Fibroblast of skin of right quadriceps (primary cell): ENCODE measurements at places on chromosomes 3 and 15.
A peak's percentile ranks its signal among the peaks of the same experiment; 100 is the strongest.

DNA sequence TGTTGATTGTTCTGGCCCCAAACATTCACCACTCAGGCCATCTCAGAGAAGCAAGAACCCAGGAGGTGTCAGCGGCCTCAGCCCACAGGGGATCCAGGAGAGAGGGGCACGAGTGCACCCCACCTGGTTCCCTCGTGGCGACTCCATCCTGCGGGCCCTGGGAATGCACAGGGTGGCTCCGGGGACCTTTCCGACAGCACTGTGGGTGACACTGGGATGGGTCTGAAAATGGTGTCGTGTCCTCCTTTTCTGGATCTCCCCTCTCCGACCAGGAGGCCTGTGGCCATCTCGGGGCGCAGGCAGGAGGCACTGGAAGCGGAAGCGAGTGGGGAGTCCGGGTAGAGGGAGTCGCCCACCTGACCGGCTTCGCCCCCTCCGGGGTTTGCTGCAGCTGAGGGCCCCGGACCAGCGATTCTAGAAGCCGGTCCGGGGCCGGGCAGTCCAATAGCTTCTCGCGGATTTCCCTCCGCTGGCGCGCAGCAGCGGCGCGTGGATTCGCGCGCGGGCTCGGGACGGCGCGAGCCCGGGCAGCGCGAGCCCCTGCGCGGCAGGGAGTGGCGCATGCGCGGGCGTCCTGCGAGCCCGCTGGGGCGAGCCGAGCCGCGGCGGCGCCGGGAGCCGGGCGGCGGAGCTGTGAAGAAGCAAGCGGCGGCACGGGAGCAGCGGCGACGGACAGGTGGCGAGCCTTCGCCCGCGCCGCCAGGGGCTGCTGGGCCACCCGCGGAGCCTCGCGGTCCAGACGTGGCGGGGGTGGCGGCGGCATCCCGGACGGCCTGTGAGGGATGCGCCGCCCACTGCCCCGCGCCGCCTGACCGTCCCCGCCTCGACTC, at the start of gene DOCK3:
Gene DOCK3, plus strand, starts transcription at position 579 of the 830 bp plus-strand sequence. CDS start 337 bp downstream, outside the sequence.
- peak; percentile 28 for DNase-seq

DNA sequence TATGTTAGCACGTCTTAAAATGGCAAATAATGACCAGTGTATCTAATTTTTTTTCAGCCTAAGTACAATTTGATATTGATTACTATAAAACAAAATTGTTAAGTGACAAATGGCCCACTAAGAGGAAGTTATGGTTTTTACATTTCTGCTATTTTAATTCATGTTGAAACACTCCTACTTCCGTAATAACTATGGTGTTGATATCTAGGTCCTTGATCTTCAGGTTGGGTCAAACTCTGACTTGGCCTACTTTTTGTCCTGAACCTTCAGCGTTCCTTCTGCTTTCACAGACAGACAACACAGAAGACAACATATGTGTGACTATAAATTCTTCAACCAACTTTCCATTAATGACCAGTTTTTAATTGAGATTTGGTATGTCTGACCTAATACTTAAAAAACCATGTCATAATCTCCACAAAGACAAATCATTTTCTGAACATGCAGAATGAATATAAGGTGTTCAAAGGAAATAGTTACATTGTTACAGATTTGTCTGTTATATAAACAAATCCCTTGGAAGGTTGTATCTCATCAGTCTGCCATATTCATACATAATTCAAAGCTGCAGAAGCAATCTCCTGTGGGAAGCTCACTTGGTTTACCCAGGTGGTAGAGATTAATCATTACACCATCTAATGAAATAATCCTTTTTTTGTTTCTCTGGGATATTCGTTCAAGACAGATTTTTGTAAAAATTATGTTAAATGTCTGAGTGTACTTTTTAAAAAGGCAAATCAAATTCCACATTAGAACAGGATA, 92.1 kb upstream of the TSPAN3 start:
- no peak for DNase-seq

DNA sequence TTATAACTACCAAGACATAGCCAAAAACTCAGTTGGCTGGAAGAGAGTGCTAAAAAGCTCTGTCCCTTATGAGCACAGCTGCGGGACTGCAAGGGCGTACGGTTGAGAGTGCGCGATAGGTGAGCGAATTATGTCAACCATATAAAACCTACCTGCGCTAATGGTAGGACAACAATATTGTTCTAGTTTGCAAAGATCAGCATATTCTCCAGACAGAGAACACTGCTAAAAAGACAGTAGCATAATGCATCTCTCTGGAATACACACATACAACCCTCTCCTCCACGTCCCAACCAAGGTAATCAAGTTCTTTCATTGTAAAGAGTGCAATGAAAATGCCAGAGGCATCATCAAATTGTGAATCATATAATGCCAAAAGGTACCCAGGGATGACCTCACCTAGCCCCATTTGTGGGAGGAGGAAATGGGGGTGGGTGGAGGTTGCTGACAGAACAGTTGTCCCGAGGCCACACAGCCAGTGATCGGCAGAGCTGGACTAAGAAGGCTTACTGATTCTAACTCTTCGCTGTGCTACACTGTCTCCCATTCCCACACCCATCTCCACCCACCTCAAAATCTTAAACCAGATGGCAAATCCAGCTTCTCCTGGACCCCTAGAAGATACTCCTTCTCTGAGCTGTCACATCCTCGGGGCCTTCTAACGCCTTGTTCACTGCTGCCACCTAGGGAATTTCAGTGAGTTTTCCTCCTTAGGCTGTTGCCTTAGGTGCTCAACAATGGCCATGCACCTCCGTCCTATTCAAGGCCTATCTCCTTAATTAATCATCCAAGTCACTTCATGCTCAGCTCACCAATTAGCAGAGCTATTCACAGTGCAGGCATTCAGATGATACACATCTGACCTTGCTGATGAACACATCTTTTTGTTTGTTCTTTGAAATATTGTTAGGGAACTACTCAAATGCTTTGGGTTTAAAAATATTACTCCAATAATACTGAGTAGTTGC, 60.7 kb downstream of the RPL22L1 start:
- peak; percentile 89 for DNase-seq

DNA sequence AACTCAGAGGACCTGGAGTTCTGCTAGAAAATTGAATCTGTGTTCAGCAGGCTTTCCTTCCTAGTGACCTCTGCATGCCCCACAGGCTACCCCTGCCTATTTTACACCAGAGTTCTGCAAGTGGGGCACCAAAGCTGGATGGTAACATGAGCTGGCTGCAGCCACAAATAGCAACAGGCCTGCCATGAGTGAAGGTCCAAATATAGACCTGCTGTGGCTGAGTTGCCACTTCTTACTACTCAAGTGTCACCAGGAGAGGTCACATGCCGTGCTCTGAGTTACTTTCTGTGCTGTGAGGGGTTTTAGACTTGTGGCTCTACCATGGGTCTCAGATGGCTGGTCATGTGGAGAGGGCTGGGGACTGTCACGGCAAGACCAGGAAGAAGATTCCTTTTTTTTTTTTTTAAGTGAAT, at the start of gene FSD2:
Gene FSD2, minus strand, starts transcription at position 76 of the 413 bp plus-strand sequence. CDS start 18,679 bp downstream, outside the sequence.
- DNase-seq, result no peak

- no peak for DNase-seq
Measured at GRCh38 chr3:188390775-188391443, 237.0 kb downstream of the LPP start.

GRCh38 chr15:87661454-87662355, 594.8 kb downstream of the NTRK3 start:
- no peak for DNase-seq

DNA sequence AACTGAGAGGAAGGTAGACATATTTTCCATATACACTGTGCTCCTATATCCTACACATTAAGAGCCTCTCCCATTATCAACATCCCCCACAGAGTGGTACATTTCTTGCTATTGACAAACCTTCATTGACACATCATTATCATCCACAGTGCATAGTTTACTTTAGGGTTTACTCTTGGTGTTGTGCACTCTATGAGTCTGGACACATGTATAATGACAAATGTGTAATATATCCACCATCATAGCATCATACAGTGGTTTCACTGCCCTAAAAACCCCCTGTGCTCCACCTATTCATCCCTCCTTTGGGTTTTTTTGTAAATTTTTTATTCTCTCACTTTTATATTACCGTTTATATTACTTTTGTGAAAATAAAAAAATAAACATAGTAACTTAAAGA, 22.2 kb upstream of the CLDN18 start:
- DNase-seq, result no peak

DNA sequence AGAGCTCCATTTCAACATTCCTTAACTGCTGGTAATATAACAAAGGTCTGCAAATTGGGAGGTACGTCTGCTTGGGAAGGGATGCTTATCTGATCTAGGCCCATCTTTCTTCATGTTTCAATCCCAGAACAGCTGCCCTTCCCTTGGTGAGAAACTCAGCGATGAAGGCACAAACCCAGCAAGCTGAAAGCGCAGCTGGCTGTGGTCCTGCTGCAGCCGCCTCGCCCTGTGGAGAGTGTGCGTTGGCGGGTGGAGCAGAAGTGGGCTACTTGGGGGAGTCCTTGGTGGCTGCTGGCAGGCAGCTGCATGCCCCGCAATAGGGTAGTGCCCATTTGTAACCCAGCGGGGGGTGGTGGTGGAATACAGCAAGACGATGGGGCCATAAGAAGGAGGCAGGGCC, 160.6 kb upstream of the WNT5A start:
- DNase-seq, result no peak

DNA sequence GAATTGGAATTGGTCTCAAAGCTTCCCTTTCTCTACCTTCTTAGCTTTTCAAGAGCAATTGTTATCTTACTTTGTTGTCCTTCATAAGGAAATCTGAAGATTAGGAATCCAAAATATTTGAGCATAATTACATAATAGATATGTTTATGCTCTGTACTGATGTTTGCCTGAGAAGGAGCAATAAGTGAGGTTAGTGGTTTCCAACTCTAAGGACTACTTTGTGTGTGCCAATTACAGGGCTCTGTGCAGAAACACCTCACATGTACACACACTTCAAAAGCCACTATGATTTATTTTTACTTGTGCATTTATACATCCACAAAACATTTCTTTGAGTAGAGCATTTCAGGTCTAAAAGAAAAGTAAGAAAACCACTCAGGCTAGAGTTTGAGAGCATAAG, 49.9 kb downstream of the MME start:
- no peak for DNase-seq

GRCh38 chr3:18586076-18586475, 160.9 kb upstream of the SATB1 start:
- DNase-seq, result no peak

- DNase-seq, result peak; percentile 25
Measured at GRCh38 chr3:32432711-32433530, 41.3 kb downstream of the CMTM7 start.

DNA sequence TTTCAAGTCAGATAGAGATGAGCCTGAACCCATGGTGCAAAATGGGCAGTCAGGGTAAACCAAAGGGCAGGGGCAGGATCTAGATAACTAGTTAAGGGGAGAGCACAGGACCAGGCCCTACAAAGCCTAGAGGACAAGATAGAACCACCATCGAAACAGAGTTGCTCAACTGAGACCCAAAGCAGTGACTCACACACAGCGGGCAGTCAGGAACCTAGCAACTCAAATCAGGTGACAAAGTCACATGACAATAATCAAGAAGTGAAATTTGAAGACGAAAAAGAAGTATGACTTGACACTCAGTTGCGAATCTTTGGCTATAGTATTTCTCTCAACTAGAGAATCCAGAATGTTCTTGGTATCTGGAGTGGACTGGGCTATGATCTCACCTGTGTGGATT, 136.0 kb upstream of the PTPRG start:
- DNase-seq, result no peak

DNA sequence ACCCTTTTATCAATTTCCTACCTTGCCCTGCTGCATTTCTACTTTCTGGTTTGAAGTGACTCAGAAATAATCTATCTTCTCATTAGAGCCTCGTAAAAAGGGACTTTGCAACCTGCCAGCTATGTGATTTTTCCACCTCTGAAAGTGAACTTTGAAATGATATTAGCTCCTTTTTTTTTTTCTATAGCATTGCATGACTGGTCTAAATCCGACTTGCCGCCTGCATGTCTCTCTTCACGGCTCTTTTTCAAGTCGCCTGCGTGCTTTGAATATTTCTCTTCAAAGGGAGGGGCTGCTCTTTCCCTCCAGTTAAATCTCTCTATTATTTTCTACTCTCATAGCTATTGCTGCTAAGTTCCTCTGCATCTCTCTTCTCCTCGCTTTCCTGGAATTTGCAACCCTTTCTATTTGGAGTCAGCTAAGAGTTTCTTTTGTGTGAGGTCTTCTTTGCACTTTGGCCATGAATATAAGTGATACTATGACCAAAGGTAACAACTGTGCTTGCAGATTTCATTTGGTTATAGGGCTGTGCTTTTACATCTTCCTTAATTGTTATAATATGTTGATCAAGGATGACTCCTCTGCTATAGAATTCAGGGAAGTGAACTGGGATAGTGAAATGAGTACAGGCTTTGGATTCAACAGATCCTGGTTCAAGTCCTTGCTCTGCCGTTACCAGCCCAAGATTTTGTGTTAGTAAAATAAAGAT, 541.1 kb downstream of the AGBL1 start:
- DNase-seq, result peak; percentile 45

DNA sequence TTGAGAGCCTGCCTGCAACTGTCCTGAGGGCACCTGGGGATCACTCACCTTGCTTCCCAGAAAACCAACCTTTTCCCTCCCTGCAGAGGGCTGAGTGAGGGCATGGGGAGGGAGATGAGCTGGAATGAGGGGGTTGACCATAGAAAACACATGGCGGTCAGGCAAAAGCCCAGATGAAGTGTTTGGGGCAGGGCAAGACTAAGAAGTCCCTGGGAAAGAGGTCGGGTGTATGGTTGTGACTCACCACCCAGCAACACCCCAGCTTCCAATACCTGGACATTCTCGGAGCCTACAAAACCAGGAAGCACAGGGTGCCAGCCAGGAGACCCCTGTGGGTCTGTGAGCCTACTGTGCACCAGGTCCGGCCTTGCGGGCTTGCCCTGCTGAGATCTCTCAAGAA, 95.3 kb upstream of the ATP2B2 start:
- no peak for DNase-seq

DNA sequence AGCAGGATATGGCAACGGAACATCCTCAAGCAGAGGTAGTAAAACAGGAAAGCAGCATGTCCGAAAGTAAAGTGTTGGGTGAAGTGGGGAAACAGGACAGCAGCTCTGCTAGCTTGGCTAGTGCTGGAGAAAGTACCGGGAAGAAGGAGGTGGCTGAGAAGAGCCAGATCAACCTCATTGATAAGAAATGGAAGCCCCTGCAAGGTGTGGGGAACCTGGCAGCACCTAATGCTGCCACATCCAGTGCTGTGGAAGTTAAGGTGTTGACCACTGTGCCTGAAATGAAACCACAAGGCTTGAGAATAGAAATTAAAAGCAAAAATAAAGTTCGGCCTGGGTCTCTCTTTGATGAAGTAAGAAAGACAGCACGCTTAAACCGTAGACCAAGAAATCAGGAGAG, 14.3 kb upstream of the ZBTB47 start:
- DNase-seq, result no peak

- peak; percentile 70 for DNase-seq
Measured at GRCh38 chr15:99105514-99106341, 848 bp downstream of the SYNM start.

- no peak for DNase-seq
Measured at GRCh38 chr15:95125803-95126202, 894.4 kb downstream of the MCTP2 start.

- peak; percentile 11 for DNase-seq
Measured at GRCh38 chr15:92683511-92683834, 27.9 kb upstream of the FAM174B start.

GRCh38 chr15:59407946-59408345, 30.0 kb upstream of the FAM81A start:
- no peak for DNase-seq

- DNase-seq, result no peak
Measured at GRCh38 chr3:187925326-187925725, 180.1 kb upstream of the BCL6 start.

- no peak for DNase-seq
Measured at GRCh38 chr3:101512396-101512645, 691 bp downstream of the SENP7 start.
